ENCODE measurements at places on chromosomes 13 and 19.

DNA sequence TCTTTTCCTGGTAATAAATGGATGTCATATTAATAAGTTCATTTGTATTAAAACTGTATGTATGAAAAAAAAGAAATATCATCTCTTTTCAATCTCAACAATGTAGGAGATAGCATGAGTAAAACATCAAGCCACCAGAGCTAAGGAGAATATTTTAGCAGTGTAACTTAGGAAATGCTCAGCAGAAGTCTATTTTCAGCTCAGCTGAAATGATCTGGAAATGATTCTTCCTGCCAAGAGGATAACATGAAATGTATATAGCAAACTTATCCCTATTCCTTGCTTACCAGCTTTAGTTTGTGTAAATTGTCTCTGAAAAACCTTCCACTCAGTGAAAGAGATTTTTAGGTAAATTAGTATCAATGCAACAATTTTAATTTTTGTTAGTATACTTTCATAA is 1194.4 kb downstream of the SLITRK1 start:
- DNase-seq, result no peak

GRCh38 chr13:32426191-32426989 is 1.5 kb downstream of the N4BP2L1 start:
- DNase-seq, result no peak

DNA sequence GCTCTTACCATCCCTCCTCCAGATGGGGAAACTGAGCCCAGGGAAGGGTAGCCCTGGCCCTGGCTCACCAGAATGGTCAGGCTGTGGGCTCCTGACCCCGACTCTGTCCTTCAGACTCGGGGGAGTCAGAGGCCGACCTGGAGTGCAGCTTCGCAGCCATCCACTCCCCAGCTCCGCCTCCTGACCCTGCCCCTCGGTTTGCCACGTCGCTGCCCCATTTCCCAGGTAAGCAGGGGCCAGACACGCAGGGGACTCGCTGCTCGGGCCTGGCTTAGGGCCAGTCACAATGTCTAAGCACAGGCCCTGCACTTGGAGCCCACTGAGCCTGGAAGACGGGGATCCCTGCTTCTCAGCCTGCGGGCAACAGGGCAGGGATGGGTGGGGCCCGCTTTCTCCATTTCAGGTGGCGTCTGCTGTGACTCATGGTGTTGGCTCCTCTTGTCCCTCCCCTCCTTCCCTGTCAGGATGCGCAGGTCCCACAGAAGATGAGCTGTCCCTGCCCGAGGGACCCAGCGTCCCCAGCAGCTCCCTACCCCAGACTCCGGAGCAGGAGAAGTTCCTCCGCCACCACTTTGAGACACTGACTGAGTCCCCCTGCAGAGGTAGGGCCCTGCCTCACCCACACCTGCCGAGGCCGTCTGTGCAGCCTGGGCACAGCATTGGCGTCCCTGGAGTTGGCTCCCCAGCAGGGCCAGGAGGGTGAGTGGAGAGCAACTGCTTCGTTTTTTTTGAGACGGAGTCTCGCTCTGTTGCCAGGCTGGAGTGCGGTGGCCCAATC is 9.2 kb upstream of the OVOL3 start:
- no peak for DNase-seq

DNA sequence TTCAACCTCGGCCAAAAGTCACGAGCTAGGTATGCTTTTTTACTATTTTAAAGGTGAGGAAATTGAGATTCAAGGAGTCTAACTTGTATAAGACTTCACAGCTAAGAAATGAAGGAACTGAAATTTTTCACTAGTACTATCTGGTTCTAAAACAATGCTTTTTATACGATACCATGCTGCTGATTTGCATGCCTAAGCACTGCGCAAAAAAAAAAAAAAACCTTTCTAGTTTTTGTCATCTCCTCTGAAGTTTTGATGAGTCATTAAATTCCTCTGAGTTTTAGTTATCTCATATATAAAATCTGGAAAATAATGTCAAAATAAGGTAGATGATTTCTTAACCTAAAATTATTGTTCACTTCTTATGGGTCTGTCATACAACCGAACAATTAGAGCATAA is 28.0 kb upstream of the UFM1 start:
- no peak for DNase-seq

- no peak for DNase-seq
Observed at GRCh38 chr13:37319031-37319443, 213.6 kb upstream of the CSNK1A1L start.

- peak; percentile 98 for DNase-seq
Observed at GRCh38 chr13:110010404-110011138, 224.2 kb upstream of the IRS2 start.

GRCh38 chr13:107329991-107330390 is 762.1 kb upstream of the ARGLU1 start:
- peak; percentile 32 for DNase-seq

GRCh38 chr19:4814625-4815425 is 16.7 kb downstream of the TICAM1 start:
- DNase-seq, result no peak

DNA sequence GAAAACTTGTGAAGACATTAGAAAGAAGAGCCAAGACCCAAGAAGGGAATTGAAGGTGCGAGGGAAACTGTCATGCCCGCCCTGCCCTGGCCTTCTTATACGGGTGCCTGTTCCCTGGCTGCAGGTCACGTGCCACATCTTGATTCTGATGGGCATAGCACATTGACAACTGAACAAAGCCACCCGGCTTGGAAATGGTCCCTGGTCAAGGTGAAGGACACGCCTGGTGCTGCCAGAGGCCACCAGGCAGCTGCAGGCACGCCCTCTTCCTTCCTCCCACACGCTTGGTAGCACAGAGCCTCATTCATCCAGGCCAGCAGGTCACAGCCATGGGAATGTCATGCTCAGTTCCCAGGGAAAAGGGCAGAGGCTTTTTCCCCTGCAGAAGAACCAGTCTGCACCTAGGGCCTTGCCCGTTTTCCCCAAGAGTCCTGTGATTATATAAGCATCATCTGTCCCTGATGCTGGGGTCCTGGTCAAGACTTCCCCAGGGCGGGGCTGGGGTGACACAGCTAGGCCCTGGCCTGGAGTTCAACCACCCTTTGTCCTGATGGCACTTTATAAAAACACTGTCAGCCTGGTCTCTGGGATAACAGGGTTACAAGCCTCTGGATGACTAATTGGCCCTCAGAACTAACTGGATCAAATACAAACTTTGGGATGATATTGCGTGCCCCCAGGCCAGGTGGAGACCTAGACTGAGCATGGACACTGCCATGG is 56.0 kb downstream of the CDADC1 start:
- DNase-seq, result no peak

Data from NCI-H187 treated with DMSO at 0.1 percent for 48 hours (cell line).